ENCODE measurements at places on chromosomes 2 and 18.

GRCh38 chr2:218882866-218883366 lies 2.3 kb downstream of the WNT10A start:
- DNase-seq = no peak

DNA sequence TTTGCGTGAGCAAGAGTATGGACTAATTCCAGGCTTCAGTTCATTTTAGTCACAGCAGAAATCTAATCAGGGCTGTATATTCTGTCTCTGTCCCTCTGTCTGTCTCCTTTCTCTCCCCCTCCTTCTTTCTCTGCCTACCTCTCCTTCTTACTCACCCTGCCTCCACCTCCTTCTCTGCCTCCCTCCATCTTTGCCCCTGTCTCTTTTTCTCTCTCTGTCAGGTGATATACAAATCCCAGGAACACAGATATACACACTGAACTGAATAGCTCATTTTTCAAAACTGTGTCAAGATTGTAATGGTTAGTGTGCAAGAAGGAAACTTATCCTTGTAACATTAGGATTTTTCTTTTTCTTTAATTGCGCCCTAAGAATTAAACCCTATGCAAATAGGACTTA lies 32.5 kb downstream of the SLC8A1 start:
- no peak for DNase-seq

DNA sequence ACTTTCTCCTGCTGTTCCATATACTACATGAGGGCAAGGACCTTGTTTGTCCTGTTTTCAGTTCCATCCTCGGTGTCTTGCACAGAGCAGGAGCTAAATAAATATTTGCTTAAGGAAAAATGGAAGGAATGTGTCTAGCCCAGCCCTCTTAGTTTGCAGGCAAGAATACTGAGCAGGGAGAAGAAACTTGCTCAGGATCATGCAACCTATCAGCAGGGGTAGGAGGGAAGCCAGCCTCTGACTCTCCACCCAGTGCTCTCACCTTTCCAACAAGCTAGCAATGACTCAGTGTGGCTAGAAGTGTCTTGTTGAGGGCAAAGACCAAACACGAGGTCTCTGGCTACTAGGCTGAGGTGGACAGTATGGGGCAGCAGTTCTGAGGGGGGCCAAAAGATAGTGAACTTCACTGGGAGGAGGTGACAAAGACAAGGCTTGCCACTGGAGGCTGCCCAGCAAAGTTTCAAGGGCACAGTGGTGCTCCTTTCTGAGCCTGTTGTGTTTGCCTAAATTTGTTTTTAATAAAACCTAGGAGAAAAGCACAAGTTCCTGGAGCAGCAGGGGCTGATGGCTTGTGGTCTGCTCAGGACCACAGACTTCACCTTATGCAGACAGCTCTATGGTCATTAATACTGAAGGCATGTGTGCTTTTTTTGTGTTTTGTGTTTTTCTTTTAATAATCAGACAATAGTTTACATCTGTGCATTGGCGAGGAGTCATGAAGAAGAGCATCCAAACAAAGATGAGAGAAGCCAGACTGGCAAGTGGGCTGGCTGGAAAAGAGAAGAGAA lies 49.1 kb upstream of the CTAGE1 start:
- DNase-seq = no peak

DNA sequence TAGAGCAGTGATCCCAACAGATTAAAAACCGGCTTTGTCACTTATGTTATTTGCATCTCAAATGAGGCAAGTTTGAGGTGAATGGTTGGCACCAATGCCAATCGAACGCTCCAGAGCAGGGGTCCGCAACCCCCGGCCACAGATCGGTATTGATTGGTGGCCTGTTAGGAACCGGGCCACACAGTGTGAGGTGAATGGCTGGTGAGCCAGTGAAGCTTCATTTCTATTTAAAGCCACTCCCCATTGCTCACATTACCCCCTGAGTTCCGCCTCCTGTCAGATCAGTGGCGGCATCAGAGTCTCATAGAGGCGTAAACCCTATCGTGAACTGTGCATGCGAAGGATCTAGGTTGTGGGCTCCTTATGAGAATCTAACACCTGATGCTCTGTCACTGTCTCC lies 132.0 kb downstream of the TMEM182 start:
- no peak for DNase-seq

DNA sequence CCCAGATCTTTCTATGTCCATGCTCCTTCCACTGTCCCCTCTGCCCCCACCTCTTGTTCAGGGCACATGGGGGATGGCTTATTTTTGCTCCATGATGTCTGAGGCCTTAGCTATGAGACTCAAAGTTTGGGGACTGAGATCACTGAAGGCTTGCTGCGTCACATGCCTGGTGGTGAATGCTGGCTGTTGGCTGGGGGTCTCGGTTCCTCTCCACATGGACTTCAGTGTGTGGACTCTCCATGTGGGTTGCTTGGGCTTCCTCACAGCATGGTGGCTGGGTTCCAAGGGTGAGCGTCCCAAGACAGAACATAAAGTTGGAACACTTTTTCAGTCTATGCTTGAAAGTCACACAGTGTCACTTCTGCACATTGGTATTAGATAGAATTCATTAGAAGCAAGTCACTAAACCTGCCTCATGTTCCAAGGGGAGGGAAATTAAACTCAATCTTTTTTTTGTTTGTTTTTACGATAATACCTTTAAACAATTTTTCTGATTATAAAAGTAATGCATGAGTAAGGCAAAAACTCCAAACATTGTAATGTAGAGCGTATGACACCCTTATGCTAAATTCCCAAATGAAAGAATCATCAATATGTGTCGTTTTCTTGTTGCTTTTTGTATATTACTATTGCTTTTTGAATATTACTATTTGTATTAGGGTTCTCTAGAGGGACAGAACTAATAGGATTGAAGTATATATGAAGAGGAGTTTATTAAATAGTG lies 111.7 kb downstream of the MYCN start:
- DNase-seq = no peak

DNA sequence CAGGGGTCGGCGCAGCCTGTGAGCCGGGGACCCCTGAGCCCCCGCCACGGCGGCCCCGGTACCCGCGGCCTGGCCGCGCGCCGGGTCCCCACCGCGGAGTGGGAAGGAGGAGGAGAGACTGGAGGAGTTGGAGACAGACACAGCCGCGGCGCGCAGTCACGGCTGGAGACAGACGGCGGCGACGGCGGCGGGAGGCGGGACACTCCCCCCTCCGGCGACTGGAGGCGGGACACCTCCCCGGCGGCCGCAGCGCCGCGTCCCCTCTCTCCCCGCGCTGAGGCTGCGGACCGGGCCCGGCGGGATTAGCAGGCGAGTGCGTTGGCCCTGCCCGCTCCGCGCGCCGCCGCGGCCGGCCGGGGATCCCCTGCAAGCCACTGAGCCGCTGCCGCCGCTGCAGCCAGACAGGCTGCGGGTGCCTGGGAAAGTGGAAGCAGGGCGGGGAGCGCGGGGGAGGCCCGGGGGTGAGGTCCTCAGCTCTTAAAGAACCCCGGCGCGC lies 1.0 kb upstream of the LDLRAD4 start:
- peak; percentile 63 for DNase-seq

GRCh38 chr2:64456293-64456692 lies 2.3 kb downstream of the LGALSL start:
- no peak for DNase-seq

DNA sequence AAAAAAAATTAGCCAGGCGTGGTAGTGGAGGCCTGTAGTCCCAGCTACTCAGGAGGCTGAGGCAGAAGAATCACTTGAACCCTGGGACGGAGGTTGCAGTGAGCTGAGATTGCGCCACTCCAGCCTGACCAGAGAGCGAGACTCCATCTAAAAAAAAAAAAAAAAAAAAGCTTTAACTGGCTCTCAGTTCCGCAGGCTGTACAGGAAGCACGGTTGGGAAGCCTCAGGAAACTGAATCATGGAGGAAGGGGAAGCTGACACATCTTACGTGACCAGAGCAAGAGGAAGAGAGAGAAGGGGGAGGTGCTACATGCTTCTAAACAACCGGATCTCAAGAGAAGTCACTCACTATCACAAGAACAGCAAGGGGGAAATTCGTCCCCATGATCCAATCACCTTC lies 505.6 kb upstream of the SLC8A1 start:
- no peak for DNase-seq

- no peak for DNase-seq
These were observed 5.1 kb downstream of the SERPINB2 start for GRCh38 chr18:63892566-63892965.

GRCh38 chr2:501667-502066 lies 175.5 kb downstream of the TMEM18 start:
- DNase-seq = no peak

- no peak for DNase-seq
These were observed 40.6 kb downstream of the TRABD2A start for GRCh38 chr2:84840306-84840705.

DNA sequence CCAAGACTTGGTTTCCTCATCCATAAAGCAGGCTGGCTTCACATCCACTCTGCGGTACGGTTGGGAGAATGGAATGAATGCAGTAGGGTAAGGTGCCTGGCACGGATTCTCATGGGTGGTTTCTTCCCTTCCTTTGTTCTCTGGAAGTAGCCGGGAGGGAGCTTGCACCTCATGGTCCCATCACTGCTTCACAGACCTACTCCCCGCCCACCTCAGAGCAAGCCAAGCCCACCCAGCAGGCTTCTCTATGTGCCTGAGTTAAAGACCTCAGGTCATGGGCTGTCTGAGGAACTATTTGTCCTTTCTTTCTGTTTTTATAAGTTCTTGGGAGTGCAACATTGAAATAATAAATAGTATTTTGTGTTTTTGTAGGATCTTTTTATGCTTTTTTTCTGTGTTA lies 3.5 kb downstream of the DCDC2C start:
- no peak for DNase-seq

GRCh38 chr18:8607776-8608742 lies 1.2 kb upstream of the RAB12 start:
- DNase-seq = no peak

DNA sequence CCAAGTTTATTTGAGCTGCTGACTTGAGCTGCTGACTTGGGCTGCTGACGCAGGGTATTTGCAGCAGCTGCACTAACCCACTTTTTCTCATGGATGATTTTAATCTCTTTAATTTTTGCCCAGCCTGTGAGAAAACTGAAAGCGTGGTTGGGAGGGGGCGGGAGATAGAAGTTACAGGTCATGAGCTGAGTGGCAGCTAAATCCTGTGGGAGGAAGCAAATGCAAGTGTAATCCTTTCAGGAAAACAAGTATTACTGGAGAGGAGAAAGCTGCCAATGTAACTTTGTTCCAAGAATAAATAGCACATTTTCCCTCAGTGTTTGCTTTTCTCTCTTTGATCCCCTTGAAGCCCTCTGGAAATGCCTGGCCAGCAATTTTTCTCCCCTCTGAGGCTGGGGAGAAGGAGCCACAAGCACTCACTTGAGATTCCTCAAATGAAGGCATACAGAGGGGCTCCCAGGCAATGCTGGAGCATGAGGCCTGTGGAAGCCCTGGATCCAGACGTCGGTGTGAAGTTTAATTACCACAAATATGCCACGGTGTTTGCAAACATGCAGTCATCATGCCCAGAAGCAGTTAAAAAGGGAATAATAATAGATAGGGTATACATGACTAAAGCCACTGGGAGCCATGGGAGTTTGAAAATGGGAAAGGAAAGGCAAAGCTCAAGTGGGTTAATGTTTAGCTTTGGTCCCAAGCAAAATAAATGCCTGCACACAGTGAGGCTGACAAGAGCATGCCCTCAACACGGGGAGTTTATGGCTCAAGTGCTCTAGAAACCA lies 10.4 kb upstream of the EVA1A start:
- no peak for DNase-seq

DNA sequence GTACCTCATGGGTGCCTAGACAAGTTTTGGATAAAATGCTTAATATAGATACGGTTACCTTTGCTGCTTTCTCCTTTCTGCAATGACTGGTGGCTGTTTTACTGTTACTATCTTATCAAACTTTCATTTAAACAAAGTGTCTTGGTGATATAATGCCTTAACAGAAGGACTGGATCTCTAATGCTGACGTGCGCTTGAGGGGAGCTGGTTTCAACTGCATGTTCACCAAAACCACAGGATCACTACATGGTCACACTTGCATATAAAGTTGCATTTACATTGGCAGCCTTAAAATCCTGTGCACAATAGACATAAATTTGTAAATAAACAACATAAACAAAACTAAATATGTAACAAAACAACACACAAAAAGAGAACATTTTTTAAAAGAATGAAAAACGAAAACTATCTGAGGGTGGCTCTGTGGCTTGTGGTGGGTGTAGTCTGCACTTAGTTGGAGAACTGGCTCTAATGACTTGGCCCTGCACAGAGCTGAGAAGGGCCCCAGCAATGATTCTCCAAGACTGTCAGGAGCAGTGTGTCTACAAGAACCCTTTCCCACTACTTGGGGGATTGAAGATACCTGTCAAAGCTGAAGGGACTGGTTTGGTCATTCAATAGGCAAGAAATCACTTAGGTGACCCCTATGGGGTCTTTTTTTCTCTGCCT lies 135.5 kb downstream of the UXS1 start:
- DNase-seq = peak; percentile 13

DNA sequence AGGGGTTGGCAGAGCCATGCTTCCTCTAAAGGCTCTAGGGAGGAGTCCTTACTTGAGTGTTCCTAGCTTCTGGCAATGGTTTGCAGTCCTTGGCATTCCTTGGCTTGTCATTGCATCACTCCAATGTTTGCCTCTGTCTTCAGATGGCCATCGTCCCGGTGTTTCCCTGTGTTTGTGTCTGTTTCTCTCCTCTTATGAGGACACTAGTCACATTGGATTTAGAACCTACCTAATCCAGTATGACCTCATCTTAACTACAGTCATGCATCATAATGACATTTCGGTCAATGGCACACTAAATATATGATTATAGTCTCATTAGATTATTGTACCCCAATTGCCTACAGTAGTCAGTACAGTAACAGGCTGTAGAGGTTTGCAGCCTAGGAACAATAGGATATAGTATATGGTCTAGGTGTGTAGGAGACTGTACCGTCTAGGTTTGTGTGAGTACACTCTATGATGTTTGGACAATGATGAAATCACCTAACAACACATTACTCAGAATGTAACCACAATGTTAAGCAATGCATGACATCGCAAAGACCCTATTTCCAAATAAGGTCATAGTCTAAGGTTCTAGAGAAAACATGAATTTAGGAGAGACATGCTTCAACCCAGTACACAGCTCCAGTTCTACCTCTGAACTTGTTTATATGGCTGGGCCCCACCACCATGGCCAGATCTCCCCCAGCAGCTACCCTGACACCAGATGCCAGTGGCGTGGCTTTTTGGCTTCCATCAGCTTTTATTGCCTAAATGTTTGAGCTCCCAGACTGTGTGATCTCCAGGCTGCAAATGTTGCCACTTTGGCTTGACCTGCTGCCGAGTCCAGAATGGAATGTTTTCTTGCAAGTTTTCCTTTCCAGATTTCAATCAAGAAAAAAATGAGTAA lies 22.1 kb downstream of the SRD5A2 start:
- DNase-seq = no peak
